Left lobe of liver (tissue), 2 donors: ENCODE measurements at places on chromosomes 7 and 10. TPM values are rescaled to one million over a fixed set of nuclear protein-coding genes. Genes with fewer than 3 reads are reported as not detected.

DNA sequence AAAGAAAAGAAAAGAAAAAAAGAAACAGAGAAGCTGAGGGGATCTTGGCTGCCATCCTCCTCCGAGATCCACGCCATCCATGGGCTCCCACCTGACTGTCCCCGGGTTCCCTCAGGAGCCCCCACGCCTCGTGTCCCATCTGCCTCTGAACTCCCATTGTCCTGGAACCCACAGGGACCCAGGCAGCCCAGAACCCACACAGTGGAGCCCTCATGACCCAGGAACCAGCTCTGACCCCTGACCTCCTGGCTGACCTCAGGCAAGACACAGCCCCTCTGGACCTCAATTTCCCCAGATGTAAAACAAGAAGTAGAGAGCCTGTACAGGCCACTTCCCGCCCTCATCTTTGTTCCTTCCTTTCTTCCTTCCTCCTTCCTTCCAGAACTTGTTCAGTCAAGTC lies 40.4 kb downstream of the RASGEF1A start:
- DNase-seq = peak; percentile 28

DNA sequence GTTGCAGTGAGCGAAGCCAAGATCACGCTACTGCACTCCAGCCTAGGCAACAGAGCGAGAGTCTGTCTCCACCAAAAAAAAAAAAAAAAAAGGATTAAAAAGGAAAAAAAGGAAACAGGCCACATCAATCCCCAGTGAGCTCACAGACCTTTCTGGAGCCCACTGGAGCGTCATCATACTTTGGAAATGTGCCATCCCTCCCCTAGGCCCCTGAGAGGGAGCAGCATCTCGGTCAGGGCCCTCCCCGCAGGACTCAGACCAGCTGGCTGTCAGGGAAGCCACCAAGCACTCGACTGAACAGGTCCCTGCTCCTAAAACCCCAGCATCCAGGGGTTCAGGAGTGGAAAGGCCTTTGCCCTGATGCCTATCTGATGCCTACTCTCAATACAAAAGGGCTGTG lies 97.9 kb upstream of the SH2B2 start:
- no peak for DNase-seq

KCNH2 gene
- total RNA-seq = 0.28 TPM

DNA sequence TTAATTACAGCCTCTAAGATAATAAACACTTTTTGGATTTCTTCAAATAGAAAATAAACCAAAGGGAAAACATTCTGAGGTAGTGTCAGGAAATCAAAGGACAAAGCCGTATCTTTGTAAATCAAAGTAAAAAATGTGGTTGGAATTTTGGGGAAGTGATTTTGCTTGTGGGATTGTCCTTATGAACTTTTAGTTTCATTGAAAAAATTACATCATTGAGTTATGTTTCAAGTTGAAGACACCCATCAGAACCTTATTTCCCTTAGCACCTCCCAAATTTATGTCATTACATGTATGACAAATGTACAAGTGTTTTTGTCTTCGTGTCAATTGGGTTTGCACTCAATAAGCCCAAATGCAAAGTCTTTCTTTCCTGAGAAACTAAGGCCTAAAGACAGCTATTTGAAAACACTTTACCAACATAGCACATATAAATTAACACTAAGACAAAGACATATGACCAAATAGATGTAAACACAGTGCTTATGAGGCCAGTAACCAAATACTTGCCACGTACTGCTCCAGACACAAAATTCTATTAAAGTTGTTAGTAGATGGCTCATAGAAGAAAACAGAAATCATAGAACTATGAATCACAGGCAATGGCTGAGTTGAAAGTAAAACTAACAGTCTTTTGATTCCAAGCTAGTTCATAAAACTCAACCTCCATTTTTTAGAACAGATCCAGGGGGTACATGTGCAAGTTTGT lies 26.9 kb upstream of the LAMB4 start:
- DNase-seq = no peak

DNA sequence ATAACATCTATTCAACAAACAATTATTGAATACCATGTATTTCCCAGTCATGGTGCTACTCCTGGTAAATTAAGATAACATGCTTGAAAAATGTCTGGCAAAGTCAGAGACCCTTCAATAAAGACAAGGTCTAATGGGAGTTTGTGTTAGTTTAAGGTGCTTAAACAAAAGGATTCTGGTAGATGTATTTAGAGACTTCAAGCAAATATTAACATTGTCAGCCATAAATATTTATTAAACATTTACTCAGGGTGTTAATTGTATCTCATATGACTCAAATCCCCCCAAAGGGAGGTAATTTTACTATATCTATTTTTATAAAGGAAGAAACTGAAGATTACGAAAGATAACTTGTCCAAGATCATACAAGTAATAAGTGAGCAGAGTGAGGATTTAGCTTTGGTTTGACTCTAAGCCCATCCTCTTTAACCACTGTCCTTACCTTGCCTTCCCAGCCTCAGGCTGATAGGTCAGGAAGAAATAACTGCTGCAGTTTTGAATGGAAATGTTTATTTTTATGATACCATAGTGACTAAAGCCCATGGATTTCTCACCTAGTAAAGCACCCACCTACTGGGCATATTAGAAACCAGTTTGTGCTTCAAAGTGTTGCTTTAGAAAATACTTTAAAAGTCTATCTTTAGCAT lies 215.4 kb downstream of the COBL start:
- no peak for DNase-seq

NUDT13 gene
- total RNA-seq = 2.7 TPM

SLC26A3 gene
- 0.93 TPM for total RNA-seq

GRCh38 chr7:131346885-131347592 lies 19.4 kb downstream of the MKLN1 start:
- DNase-seq = no peak

GRCh38 chr7:92056286-92056685 lies 78.0 kb downstream of the CYP51A1 start:
- DNase-seq = no peak

GRCh38 chr10:60549686-60550085 lies 160.0 kb upstream of the ANK3 start:
- DNase-seq = no peak

PLXNA4 gene
- total RNA-seq = 0.38 TPM

LFNG gene
- total RNA-seq = 1.2 TPM

DNA sequence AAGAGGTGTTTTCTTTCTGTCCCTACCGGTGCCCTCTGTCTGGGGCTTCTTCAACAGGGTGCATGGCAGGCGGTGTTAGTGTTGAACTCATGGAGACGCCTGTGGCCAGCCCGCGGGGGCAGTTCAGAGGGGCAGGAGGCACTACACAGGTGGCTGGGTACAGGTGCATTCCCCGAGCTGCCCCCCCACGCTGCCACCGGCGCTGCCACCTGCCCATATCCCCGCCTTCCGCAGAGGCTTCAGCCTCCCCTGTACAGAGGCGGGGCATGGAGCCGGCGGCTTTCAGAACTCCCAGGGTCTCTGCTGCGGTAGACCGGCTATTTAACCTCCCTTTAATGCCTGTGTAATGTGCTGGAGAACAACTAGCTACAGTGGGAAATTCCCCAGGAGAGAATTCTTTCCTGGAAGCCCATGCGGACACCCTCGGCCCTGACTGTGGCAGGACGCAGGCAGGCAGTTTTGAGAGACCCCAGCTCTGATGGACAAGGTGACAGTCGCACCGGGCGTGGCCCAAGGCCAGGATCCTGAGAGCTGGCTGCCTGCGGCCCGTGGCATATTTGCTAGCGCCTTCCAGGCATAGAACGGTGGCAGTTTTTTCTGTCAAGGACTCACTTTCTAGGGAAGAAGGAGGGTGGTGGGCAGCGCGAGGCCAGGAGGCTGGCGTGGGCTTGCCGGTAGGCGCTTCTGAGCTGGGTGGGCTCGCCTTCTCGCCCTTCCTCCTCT lies 53.7 kb upstream of the ZNF32 start:
- no peak for DNase-seq

WDR86 gene
- 0.28 TPM for total RNA-seq

DNA sequence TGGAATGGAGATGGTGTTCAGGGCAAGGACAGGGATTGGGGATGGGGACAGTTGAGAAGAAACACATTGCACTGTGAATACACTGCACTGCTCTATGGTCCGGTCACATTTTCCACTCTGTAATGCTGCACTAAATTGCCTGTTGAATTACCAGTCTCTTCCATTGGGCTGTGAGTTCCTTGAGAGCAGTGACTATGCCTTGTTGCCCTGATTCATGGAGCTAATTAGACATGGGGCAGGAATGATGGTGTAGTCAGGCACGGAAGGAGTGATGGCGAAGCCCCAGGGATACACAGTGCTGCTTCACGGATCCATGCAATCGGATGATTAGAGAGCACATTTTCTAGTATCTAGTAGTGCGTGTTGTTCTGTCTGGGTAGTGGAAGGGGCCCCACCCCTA lies 25.4 kb upstream of the GPAM start:
- no peak for DNase-seq

DNA sequence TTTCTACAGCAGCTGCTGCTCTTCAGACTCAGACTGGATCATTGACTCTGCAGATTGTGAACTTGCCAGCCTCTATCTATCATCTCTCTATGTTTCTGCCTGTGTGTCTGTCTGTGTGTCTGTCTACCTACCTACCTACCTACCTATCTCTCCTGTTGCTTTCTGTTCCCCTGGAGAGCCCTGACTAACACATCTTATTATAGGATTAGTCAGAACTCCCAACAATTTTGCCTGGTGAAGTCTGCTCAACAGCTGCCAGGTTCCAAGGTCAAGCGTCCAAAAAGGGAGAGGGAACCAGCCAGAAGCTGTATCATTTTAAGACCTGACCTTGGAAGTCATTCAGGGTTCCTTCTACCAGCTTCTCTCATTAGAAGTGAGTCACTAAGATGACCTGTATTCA lies 579.0 kb upstream of the DPP6 start:
- DNase-seq = no peak

- DNase-seq = no peak
These were observed 134.0 kb downstream of the SEMA3E start for GRCh38 chr7:83514977-83515376.

DNA sequence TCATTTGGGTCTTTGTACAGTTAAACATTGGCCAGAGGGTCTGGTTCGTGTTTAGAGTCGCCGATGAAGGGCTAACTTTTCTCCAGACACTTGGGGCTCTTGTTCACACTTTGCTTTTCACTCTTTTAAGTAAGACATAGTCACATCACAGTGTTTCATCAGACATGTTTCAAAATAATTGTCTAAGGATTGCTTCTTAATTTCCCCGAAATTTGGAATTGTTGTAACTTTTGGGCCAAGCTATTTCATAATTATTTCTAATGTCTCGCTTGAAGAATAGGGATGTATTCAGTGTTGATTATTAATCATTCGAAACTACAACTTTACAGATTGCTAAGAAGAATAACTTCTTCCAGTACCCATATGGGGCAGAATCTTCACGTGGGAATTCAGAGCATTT lies 92.8 kb downstream of the TCF7L2 start:
- DNase-seq = no peak

LAMB1 gene
- total RNA-seq = 29.1 TPM

GRCh38 chr7:16060502-16060901 lies 360.8 kb downstream of the CRPPA start:
- no peak for DNase-seq
